ENCODE measurements at places on chromosomes 2 and 18.

- DNase-seq: no peak
Observed at GRCh38 chr2:55862673-55863390, 60.8 kb downstream of the EFEMP1 start.

- no peak for DNase-seq
Observed at GRCh38 chr2:216104691-216105090, 4.5 kb upstream of the XRCC5 start.

GRCh38 chr18:711657-712400 is 601 bp downstream of the ENOSF1 start:
- DNase-seq: peak; percentile 36

DNA sequence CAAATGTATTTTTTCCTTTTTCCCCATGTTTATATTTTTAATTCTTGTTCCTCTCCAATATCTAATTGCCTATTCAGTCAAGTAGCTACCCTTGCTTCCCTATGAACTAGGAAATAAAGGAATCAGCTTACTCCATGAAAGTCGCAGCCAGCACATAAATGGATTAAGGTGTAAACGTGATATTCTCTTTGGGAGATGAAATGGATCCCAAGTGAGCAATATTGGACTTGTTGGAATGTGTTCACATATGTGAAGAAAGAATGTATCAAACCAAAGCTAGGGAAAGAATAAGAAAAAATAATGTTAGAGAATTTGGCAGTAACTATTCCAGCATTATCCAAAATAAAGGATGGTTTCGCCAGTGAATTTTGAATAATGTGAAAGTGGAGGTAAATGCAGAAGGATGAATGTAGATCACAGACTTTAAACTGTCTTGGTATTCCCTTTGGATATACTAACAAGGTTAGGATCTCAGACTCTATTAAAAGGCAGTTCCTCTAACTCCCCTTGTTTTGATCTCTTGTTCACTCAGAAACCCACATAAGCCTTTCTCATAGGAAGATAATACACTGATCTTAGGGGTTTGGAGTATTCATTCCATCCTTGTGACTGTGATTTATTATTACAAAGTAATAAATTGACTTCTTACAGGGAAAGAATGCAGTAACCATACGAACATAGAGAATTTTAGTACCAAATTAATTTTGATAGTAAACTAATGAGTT is 208.1 kb downstream of the BABAM2 start:
- DNase-seq: no peak

- no peak for DNase-seq
Observed at GRCh38 chr2:171441470-171441869, 7.4 kb downstream of the DCAF17 start.

DNA sequence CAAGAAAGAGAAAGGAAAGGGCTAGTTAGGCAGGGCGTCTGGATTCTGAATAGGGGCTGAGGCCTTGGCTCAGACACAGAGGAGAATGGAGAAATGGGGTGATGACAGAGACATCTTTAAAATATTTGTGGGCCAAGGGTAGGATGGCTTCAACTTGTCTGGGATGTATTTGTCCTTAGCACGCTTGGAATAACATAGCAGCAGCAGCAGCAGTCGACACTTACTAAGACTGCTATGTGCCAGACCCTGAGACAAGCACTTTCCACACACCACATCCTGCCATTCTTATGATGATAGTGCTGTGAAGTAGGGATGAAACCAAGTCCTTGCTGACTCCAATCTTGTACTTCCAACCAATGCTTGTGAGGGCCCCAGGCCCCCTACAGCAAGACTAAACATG is 2.6 kb downstream of the IL1RL1 start:
- DNase-seq: no peak

DNA sequence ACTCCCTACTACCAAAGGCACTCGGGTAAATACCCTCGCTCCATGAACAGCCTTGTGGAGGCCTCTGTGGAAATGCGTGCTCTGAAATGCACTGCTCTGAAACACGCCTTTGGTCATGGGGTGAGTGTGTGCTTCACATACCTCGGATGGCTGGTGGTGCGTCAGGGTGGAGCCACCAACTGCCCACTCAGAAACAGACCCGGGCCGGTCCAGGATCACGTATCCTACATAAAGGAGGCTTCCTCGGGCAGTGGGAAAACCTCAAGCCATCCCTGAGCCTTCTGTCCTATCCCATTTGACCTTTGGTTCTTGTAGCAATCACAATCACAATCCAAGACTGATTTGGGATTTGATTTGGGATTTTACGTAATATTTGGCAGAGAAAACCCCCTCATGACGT is 53.5 kb upstream of the ZNF516 start:
- no peak for DNase-seq

DNA sequence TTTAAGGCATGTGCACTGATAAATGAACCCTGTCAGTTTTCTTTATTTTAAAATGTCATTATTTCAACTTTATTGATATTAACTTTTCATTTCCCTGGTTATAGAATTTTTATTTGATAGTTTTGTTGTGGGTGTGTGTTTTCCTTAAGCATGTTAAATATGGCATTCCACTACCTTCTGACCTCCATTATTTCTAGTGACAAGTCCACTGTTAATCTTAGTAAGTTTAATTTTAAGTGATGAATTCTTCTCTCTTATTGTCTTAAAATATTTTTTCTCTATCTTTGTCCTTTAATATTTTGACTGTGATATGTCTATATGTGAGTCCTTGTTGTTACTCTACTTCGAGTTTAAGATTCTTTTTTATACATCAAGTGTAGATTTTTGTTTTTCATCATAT is 685.7 kb downstream of the GALR1 start:
- DNase-seq: no peak

- DNase-seq: no peak
Observed at GRCh38 chr2:205714058-205714776, 31.9 kb downstream of the NRP2 start.

DNA sequence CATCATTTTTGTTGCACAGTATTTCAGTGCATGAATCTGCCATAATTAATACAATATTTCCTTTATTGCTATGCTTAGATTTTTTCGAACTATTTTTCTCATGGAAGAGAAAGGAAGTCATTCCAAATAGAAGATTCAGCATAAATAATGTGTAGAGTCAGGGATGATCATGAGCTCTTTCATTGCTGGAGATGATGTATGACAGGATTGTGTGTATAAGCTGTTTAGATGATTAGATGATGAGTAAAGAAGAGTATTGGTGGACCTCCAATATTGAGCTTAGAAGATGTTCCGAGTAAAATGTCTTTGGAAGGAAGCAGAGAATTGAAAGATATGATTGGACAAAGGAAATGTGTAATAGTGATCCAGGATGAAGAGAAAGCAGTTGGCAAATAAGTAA is 364.5 kb downstream of the PARD3B start:
- no peak for DNase-seq

DNA sequence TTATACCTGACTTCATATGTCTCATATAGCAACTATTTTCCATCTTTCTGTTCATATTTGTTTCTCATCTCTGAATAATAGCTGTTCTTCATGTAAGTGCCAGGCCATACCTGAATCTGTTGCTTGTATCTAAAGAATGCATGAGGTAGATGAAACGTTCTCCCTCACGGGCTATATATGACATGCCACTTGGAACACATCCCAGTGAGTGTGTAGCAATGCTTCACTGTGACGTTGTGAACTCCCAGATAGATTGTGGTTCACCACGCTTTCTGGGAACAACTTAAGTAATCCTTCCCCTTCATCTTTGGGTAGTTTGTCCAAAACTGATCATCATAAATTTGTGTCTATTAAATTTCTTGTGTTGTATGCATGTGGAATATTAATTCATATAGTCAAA is 60.1 kb downstream of the RDH14 start:
- no peak for DNase-seq

DNA sequence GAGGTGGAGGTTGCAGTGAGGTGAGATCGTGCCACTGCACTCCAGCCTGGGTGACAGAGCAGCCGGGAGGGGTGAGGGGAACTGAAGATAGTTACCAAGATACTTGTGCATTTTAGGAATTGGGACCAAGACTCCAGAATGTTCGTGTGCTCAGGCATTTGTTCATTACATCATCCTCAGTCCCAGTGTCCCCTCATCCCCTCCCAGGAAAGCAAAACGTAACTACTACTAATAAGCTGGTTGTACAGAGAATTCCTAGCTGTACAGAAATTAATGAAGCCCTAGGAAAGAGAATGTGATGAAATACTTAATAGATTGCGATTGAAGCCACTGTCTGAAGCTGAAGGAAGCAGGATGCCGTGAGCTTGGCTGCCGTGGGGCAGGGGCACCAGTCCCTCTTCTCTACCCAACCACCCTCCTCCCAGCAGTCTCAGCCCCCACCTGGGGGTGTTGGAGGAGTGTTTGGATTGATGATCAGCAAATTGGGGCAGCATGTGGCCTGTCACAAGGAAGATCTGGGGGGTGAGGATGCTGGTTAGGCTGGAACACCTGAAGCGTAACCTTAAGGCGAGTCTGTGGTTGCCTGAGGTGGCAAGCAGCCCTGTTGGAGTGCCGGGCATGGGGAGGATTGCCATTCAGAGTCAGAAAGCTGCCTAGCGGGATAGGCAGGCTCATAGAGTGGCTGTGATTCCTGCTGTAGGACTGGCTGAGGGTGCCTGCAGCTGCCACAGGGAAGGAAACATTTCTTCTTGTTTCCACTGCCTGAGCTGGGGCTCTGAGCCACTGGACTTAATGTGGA is 140.9 kb downstream of the SH3RF3 start:
- DNase-seq: no peak

Measured in activated naive CD4-positive, alpha-beta T cell (primary cell).